ENCODE measurements at places on chromosomes 16 and 17.

DNA sequence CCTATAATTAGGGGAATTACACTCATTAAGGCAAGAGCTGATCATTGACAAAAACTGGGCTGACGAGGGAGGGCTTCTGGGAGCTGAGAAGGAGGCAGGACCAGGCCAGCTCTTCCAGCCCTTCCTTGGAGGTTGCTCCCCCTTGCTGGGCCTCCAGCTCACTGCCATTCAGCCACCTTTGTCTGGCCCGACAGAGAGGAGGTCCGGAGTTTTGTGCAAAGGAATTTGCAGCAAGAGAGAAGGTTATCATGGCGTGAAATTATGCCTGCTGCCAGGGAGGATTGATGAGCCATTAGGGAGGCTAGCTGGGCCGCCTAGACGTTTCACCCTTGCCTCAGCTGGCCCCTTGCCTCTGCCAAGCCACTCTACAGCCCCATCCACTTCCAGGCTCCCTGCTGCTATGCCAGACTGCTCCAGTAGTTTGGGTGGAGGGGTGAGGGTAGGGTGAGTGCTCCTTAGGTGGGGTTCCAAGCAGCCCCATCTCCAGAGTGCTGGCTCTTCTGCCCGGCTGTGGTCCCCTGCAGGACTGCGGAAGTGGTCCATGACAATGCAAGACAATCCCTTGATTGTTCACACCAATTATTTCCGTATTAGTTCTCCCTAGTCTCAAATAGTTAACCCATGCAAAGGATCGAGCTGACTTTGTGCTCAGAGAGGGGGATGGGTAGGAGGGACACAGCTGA, 17.1 kb upstream of the PHF12 start:
- peaks cover 11% of the 10 kb centered on the region for H3K27me3 ChIP-seq
- no peak overlapping the region for H3K27ac ChIP-seq
- H3K36me3 ChIP-seq: no peaks in the 10 kb centered on the region
- DNase-seq: no peak

DNA sequence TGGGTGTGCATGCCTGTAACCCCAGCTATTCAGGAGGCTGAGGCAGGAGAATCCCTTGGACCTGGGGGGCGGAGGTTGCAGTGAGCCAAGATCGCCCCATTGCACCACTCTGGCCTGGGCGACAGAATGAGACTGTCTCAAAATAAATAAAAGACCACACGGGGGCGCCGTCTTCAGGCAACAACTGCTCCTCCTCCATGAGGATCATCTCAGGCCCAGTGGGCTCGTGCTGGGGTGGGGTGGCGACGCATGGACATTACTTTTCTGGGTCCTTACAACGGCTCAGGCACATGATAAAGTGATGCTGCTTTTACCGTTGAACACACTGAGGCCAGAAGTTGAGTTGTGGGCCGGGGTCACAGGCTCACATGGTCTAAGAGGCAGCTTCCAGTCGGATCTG, 56.2 kb downstream of the PRMT7 start:
- peaks cover 42% of the 10 kb centered on the region for H3K4me1 ChIP-seq
- no peak overlapping the region for H3K4me3 ChIP-seq
- H3K27me3 ChIP-seq: peaks cover 23% of the 10 kb centered on the region

DNA sequence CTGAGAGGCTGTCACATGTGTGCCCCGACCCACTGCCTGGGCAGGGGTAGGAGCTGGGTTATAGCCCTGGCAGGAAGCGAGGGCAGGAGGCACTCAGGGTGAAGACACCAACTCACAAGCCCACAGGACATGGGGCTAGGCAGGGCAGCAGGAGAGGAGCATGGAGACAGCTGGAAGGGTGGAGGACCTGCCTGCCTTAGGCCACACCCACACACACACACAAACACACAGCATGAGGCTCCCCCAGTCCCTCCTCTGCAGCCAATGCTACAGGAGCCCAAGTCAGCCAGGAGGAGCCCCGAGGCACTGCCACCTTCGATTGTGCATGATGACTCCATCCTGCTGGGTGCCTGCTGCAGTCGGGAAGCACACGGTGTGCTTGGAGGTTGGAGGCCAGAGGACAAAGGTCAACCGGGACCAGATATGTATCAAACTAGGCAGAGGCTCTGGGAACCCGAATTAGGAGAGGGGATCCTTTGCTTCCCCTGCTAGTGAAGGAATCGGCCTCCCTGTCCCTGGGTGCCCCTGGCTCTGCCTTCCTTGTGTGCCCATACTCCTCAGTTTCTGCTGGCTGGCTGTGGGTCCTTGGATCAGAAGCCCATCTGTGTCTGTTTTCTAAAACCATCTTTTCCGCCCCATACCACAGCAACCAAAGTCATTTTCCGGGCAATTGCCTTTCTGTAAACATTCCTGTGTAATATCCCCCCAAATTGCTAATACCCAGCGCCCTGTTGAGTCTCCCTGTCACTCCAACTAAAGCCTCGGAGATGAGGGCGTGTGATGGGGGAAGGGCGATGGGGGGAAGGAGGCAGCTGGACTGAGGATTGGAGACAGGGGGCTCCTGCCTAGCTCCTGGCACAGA, 20.5 kb downstream of the SRCIN1 start:
- no peak overlapping the region for H3K27ac ChIP-seq
- H3K27me3 ChIP-seq: peaks cover 78% of the 10 kb centered on the region
- no peak overlapping the region for H3K4me3 ChIP-seq

GRCh38 chr17:66309793-66310192, 7.4 kb downstream of the PRKCA start:
- no peaks in the 10 kb centered on the region for H3K27me3 ChIP-seq
- H3K36me3 ChIP-seq: peaks cover 51% of the 10 kb centered on the region
- no peak overlapping the region for H3K4me3 ChIP-seq
- peak overlapping the region; percentile 27 for H3K27ac ChIP-seq
- DNase-seq: no peak
- peaks cover 76% of the 10 kb centered on the region for H3K4me1 ChIP-seq

GRCh38 chr17:39618246-39618913, 8.4 kb upstream of the PPP1R1B start:
- no peak overlapping the region for H3K27ac ChIP-seq
- peak overlapping the region; percentile 48 for H3K4me3 ChIP-seq
- no peaks in the 10 kb centered on the region for H3K36me3 ChIP-seq
- H3K27me3 ChIP-seq: peaks cover 50% of the 10 kb centered on the region
- no peak for DNase-seq
- H3K4me1 ChIP-seq: peaks cover 16% of the 10 kb centered on the region

- no peaks in the 10 kb centered on the region for H3K27me3 ChIP-seq
- H3K4me1 ChIP-seq: peaks cover 68% of the 10 kb centered on the region
- DNase-seq: peak; percentile 71
- peaks cover 25% of the 10 kb centered on the region for H3K36me3 ChIP-seq
- H3K27ac ChIP-seq: no peak overlapping the region
These were observed 34.5 kb downstream of the YWHAE start for GRCh38 chr17:1365445-1366039.

GRCh38 chr17:58112970-58113631, 29.9 kb downstream of the DYNLL2 start:
- H3K36me3 ChIP-seq: no peaks in the 10 kb centered on the region
- no peak overlapping the region for H3K27ac ChIP-seq
- DNase-seq: peak; percentile 88

- no peak overlapping the region for H3K4me3 ChIP-seq
- H3K36me3 ChIP-seq: peaks cover 15% of the 10 kb centered on the region
- no peaks in the 10 kb centered on the region for H3K27me3 ChIP-seq
- peak; percentile 83 for DNase-seq
These were observed 245.9 kb downstream of the XYLT1 start for GRCh38 chr16:17224879-17225281.

DNA sequence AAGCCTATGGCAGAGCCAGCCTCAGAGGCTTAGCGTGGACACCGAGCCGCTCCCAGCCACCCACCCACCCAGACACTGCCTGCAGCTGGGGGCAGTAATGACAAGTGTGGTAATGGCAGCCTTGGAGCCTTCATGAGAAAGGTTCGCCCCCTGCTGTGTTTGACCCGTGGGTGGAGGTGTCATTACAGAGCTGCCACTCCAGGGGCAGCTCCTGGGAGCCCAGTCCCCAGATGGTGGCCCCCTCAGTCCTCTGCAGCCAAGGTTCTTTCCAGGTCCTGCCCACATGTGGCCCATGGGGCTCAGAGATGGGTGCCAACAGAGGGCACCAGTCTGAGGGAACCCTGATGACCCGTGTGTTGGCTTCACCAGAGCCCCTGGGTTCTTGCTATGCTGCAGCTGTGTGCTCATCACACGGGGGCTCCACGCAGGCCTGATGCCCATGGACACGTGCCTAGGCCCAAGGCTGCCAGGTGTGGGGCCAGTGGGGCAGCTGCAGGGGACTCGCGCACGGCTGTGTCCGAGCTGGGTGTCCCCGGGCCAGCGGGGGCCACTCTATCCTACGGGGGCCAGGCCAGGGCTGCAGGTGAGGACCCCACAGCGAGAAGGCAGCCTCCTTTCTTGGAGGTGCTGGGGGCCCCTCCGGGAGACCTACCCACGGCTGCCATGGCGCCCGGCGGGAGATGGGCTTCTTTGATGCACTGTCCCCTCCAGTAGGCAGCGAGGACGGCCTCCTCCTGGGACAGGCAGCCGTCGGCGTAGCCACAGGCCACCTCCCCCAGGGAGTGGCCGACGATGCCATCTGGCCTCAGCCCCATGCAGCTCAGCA, 8.1 kb downstream of the FASN start:
- H3K4me1 ChIP-seq: no peaks in the 10 kb centered on the region
- no peak overlapping the region for H3K27ac ChIP-seq
- H3K27me3 ChIP-seq: no peaks in the 10 kb centered on the region
- H3K4me3 ChIP-seq: no peak overlapping the region
- no peak for DNase-seq
- peaks cover 17% of the 10 kb centered on the region for H3K36me3 ChIP-seq

DNA sequence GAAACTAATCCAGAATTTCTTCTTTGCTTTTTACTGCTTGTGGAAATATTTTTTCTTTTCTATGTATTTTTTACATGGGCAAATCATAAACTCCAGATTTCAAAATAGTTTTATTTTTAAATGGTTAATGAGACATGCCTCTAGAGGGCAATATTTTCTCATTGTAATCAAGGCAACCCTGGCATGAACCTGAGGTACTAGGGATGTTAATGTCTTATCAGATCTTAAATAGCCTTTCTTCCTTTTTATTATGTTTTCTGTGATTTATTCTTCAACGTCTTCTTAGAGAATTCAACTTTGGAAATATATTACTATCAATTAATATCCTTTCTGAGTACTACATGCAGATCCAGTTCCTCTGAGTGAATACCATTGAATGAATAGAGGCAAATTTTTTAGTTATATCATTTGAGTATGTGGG, 324.7 kb downstream of the BCAS3 start:
- no peaks in the 10 kb centered on the region for H3K27me3 ChIP-seq
- no peak for DNase-seq
- H3K4me3 ChIP-seq: no peak overlapping the region
- H3K27ac ChIP-seq: no peak overlapping the region

DNA sequence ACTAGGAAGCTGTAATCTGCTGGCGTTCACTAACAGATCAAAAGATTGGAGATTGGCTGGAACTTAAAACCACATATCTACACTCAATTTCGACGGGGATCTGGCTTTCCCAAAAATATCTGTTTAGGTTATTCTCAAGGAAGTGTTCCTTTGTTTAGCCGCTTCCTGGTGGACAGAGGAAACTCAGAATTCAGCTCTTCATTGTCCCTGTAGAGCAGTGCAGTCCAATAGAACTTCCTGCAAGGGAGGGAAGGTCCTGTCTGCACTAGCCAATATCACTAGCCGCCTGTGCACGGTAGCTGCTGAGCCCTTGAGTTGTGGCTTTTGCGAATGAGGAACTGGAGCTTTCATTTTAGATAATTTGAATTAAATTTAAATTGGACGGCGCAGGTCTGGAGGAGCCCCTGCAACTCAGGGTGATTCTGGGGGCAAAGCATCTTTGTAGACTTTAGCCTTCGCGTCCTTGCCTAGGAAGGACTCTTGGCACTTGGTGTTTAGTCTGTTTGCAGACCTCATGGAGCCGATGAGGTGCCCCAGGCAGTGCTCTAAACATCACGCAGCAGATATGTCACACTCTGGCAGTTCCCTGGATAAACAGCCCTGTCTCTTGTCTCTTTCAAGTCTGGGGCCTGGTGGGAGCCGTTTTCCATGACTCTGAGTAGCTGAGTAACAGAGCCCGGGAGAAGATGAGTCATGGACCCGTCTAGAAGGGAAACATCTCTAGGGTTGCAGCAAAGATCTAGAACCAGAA, 122.2 kb downstream of the CCDC182 start:
- no peaks in the 10 kb centered on the region for H3K27me3 ChIP-seq
- H3K36me3 ChIP-seq: peaks cover 4% of the 10 kb centered on the region
- no peak overlapping the region for H3K4me3 ChIP-seq
- no peak overlapping the region for H3K27ac ChIP-seq
- no peak for DNase-seq
- H3K4me1 ChIP-seq: peaks cover 19% of the 10 kb centered on the region

DNA sequence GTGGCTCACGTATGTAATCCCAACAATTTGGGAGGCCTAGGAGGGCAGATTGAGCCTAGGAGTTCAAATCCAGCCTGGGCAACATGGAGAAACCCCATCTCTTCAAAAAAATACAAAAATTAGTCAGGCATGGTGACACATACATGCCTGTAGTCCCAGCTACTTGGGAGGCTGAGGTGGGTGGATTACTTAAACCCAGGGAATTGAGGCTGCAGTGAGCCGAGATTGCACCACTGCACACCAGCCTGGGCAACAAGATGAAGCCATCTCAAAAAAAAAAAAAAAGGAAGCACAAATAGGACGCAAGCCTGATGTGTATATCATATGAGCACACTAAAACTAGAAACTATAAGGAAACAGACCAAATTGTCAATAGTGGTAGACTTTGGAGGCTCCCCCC, 17.1 kb upstream of the FLCN start:
- DNase-seq: no peak
- H3K4me3 ChIP-seq: no peak overlapping the region
- no peak overlapping the region for H3K27ac ChIP-seq

DNA sequence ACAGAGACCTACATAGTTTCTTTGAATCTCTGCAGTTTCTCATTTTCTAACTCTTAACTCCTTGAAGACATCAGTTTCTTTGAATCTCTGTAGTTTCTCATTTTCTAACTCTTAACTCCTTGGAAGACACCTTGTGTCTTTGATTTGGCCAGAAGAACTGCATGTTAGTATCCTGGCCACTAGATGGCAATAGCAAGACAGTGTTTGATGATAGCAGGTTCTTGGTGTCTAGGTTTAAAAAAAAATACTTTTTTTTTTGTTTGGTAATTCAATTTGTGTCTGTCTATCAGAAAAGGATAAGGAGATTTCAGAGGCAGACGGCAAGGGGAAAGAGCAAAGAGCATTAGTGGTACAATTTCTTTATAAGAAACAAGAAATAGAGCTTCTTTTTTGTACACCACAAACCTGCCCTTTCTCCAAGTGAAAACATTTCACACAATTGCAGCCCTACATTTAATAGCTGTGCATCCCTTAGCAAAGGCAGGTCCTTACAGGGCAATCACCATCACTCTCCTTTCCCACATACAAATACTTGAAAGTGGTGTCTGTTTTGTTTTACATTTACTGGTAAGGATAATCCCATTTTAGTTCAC, 1324.9 kb upstream of the CDH8 start:
- H3K27ac ChIP-seq: no peak overlapping the region
- H3K36me3 ChIP-seq: no peaks in the 10 kb centered on the region
- no peaks in the 10 kb centered on the region for H3K27me3 ChIP-seq
- no peak for DNase-seq

DNA sequence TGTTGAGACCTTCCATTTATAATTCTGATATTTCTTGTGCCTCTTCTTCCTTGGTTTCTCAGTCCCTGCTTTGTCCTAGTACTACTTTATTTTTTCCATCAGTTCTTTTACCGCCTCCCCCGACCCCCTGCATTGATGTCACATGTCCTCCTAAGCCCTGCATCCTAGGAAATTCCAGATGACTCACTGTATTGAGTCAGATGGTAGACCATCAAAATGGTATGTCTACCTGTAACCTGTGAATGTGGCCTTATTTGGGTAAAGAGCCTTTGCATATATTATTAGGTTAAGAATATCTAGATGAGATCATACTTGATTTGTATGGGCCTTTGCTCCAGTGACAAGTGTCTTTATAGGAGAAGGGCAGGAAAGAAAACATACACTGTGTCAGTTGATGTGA, 515.3 kb upstream of the CA10 start:
- DNase-seq: no peak
- no peak overlapping the region for H3K4me3 ChIP-seq
- H3K36me3 ChIP-seq: no peaks in the 10 kb centered on the region

Data from activated CD8-positive, alpha-beta memory T cell treated with anti-CD3 and anti-CD28 coated beads, Interleukin-2, amount 10 ng/mL, durations not matched to agents 7 days and 5 days (primary cell).